Activated CD4-positive, alpha-beta memory T cell treated with anti-CD3 and anti-CD28 coated beads for 36 hours (primary cell): ENCODE measurements at places on chromosomes 5 and 9. TPM values are rescaled to one million over a fixed set of nuclear protein-coding genes. Genes with fewer than 3 reads are reported as not detected.

GRCh38 chr9:38253200-38253599 lies 139.3 kb upstream of the ALDH1B1 start:
- no peak for DNase-seq
- no peak overlapping the region for H3K4me3 ChIP-seq
- no peaks in the 10 kb centered on the region for H3K4me1 ChIP-seq

GRCh38 chr9:98488571-98489312 lies 220.0 kb downstream of the GABBR2 start:
- peaks cover 14% of the 10 kb centered on the region for H3K27me3 ChIP-seq
- no peak overlapping the region for H3K27ac ChIP-seq
- H3K36me3 ChIP-seq: no peaks in the 10 kb centered on the region
- H3K4me3 ChIP-seq: no peak overlapping the region
- DNase-seq: no peak
- no peaks in the 10 kb centered on the region for H3K4me1 ChIP-seq

GRCh38 chr5:54311176-54311677 lies 854 bp upstream of the ARL15 start:
- peak overlapping the region; percentile 89 for H3K27ac ChIP-seq
- H3K4me3 ChIP-seq: peak overlapping the region; percentile 86

Gene MUSK
- not detected for total RNA-seq

Gene RXRA
- total RNA-seq: 22.5 TPM

Gene GLRA1
- total RNA-seq: not detected

GRCh38 chr9:98255061-98255577 lies 330 bp downstream of the TBC1D2 start:
- peaks cover 32% of the 10 kb centered on the region for H3K4me1 ChIP-seq
- DNase-seq: no peak
- peak overlapping the region; percentile 85 for H3K4me3 ChIP-seq

Gene KCNN2
- total RNA-seq: not detected

DNA sequence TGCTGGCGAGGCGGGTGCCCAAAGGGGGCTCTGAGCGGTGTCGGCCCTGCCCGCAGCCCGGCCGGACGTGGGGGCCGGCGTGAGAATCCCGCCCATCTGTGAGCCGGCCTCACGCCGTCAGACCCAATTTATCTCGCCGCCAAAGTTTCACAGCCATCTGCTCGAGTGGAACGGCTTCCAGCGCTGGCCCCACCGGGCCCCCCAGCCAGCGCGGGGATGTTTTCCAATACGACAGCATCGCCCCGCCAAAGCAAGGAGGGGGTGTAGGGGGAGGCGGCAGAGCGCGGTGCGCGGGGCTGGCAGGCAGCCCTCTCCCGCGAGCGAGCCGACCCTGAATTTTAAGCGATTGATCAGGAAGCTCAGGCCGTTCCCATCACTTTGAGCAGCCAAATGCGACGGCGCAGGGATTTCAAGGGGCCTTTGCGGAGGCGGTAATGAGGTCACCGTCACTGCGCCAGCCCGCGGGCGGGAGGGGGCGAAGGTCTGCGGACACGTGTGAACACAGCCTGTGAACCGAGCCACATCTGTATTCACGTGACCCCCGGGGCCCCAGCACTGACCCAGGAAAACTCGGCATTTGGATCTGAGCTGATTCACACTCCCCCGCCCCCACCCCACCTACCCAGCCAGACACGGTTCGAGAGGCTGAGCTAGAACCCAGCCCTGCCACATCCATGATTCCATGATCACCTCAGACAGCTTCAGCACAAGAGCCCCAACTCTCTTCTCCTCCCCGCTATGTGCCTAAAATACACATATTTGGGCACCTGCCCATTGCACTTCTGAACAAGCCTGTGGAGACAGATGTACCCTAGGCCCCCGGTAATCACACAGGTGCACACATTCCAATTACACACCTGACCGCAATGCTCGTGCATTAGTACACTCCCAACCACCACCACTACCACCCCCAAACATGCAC lies 47.8 kb upstream of the PSD2 start:
- no peaks in the 10 kb centered on the region for H3K36me3 ChIP-seq
- H3K27ac ChIP-seq: peak overlapping the region; percentile 26
- H3K27me3 ChIP-seq: peaks cover 10% of the 10 kb centered on the region
- peak overlapping the region; percentile 68 for H3K4me3 ChIP-seq

GRCh38 chr9:21455320-21455719 lies 15.1 kb downstream of the IFNA1 start:
- H3K4me3 ChIP-seq: no peak overlapping the region
- no peak overlapping the region for H3K27ac ChIP-seq
- H3K4me1 ChIP-seq: no peaks in the 10 kb centered on the region
- no peaks in the 10 kb centered on the region for H3K36me3 ChIP-seq
- no peak for DNase-seq

Gene PCDHGA2
- total RNA-seq: not detected

Gene PLPP7
- total RNA-seq: not detected

Gene PCDHGA3
- total RNA-seq: not detected

Gene INSL6
- not detected for total RNA-seq

Gene LTC4S
- 0.48 TPM for total RNA-seq

DNA sequence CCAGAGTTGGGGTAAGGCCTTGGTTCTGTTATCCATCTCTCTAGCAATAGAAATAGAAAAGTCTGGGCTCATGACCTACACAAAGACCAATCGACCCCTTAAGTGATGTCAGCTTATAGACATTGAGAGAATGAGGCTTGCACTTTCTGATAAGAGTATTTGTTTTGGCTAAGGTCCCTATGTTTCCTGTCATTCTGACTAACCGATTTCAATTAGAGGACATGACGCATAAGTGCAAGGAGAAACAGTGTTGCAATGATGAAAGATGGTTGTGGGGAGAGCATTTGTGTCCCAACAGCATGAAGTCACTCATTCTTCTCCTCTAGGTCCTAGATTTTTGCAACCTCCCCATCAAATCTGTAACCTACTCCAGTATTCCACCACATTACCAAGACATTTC lies 255.1 kb downstream of the MAT2B start:
- no peak for DNase-seq
- H3K27ac ChIP-seq: no peak overlapping the region
- no peak overlapping the region for H3K4me3 ChIP-seq
- no peaks in the 10 kb centered on the region for H3K4me1 ChIP-seq
- H3K27me3 ChIP-seq: no peaks in the 10 kb centered on the region

DNA sequence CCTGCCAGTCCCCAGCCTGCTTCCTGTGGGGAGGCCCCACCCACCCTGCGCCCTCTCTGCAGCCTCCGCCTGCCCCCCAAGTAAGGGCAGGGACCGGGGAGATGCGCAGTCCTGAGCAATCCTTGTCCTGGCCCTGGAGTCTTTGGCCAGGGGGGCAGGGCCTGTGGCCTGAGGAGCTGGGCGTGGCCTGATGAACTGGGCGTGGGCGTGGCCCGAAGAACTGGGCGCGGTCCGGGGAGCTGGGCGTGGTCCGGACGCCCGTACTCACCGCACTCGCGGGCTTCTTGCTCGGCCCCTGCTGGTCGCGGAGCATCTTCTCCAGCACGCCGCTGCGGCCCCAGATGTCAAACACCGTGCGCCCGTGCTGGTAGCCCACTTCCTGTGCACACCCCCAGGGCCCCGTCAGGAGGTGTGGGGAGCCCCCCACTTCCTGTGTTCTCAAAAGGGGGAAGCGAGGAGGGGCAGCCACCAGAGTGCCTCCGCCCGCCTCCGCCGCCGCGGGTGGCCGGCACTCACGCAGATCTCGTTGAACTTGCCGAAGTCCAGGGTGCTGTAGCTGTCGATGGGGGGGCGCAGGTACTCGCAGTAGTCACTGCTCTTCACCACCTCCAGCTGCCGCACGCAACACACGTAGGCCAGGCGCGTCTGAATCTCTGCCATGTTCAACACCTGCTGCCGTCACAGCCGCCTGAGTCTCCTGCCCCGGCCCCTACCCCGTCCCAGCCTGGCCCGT lies 2.7 kb upstream of the NSMF start:
- H3K27ac ChIP-seq: no peak overlapping the region
- no peaks in the 10 kb centered on the region for H3K27me3 ChIP-seq
- peak overlapping the region; percentile 64 for H3K4me3 ChIP-seq

DNA sequence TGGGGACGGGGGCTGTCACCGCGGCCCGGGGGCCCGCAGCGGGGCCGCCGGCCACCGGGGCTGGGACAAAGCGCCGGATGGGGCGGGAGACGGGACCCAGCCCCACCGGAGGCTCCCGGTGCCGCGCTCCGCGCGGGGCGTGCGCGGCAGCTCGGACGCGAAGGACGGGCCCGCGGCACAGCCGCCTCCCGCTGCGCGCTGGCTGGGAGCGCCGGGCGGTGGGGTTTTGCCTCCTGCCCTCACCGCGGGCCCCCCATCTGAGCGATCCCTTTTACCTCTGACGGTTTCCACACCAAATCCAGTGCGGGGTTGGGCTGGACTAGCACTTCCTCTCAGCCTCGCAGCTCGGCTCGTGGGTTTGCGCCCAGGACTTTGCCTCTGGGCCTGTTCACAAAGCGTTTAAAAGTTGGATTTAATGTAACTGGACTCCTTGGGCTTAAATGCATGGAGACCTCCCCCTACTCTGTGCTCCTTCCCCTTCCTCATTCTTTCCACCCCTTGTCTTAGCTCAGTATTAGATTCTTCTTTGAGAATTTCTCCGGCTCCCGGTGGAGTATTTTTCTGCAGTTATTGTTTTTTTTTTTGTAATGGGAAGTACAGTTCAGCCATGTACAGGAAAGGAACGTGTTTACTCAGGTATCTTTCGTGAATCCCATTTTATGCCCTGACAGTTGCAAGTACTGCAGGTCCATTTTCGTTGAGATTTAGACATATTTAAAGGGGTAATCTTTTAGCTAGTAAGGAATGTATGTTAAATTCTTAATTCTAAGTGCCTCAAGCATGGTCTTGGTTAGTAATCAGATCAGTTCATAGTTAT lies 691 bp downstream of the FCHO2 start:
- peak overlapping the region; percentile 76 for H3K4me3 ChIP-seq
- H3K27me3 ChIP-seq: peaks cover 39% of the 10 kb centered on the region
- no peaks in the 10 kb centered on the region for H3K36me3 ChIP-seq
- peaks cover 14% of the 10 kb centered on the region for H3K4me1 ChIP-seq

DNA sequence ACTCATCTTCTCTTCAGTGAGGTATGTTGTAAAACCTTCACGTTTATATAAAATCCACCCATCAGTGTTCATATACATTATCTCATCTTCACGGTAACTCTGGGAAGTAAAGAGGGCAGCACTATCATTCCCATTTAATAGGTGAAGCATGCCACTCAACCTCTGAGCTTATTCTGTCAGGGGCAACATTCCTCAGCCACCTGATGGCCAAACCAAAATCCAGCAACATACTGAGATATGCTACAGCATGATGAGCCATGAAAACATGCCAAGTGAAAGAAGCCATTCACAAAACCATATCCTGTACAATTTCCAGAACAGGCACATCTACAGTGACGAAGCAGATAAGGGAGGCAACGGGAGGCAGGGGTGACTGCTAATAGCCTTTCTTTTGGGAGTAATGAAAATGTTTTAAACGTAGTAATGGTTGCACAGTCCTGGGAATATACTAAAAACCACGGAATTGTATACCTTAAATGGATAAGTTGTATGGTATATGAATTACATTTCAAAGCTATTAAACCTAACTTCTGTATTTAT lies 167.4 kb downstream of the TSSK1B start:
- no peak overlapping the region for H3K27ac ChIP-seq
- H3K4me1 ChIP-seq: peaks cover 11% of the 10 kb centered on the region
- no peaks in the 10 kb centered on the region for H3K36me3 ChIP-seq
- DNase-seq: no peak

DNA sequence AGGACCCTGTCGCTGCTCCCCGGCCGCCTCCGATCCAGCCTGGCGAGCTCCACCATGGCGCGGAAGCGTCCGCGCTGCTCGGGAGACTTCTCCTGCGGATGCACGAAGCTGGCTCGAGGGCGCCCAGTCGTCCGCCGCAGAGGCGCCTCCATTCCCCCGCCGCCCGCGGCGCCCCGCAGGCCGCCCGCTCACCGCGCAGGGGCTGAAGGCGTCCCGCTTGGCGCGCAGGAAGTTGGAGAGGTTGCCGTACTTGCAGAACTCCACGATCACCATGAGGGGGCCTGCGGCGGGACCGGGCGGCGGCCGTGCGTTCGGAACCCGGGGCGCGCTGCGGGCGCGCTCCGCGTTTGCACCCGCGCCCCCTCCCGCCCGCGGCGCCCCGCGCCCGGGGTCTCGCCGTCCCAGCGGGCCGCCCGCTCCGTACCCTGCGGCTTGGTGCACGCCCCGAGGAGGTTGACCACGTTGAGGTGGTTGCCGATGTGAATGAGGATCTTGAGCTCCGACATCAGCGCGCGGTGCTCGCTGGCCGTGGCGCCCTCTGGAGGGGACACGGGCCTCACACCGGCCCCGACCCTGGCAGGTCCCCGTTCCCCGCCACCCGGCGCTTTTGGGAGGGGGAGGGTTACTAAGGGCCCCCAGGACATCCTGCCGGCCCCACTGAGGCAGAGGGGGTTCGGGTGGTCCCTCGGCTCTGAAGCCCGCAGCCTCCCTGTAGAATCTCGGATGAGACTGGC lies 27.7 kb upstream of the SCGB3A1 start:
- H3K4me3 ChIP-seq: no peak overlapping the region
- H3K27ac ChIP-seq: no peak overlapping the region
- H3K4me1 ChIP-seq: peaks cover 4% of the 10 kb centered on the region
- no peaks in the 10 kb centered on the region for H3K36me3 ChIP-seq
- peak; percentile 53 for DNase-seq

Gene CACNA1B
- total RNA-seq: 0.02 TPM

Gene N4BP3
- total RNA-seq: 3.2 TPM

- H3K36me3 ChIP-seq: no peaks in the 10 kb centered on the region
- no peak overlapping the region for H3K4me3 ChIP-seq
- H3K27me3 ChIP-seq: peaks cover 12% of the 10 kb centered on the region
Observed at GRCh38 chr5:77168879-77169244, 41.6 kb upstream of the PDE8B start.

GRCh38 chr9:3502560-3503398 lies 23.0 kb downstream of the RFX3 start:
- no peak overlapping the region for H3K4me3 ChIP-seq
- H3K27me3 ChIP-seq: no peaks in the 10 kb centered on the region
- DNase-seq: no peak
- peaks cover 7% of the 10 kb centered on the region for H3K36me3 ChIP-seq
- peaks cover 32% of the 10 kb centered on the region for H3K4me1 ChIP-seq

DNA sequence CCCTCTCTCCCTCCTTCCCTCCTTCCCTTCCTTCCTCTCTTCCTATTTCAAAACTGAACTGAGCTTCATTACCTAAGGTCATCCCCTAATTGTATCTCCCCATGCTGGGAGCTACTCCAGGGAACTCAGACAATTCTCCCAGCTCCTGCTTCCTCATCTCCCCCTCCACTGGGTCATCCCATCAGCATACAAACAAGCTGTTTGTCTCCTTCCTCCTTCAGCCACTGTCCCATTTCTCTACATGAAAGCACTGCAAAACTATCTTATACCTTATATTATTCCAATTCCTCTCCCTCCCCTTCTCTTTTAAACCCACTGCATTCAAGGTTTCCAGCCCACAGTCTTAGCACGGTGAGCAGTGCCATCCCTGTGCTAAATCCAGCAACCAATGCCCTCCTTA lies 262.4 kb downstream of the AGTPBP1 start:
- no peak overlapping the region for H3K27ac ChIP-seq
- H3K4me1 ChIP-seq: no peaks in the 10 kb centered on the region
- no peak for DNase-seq
- H3K4me3 ChIP-seq: no peak overlapping the region
- H3K36me3 ChIP-seq: no peaks in the 10 kb centered on the region

Gene IFNA10
- not detected for total RNA-seq

- H3K27ac ChIP-seq: no peak overlapping the region
- no peaks in the 10 kb centered on the region for H3K4me1 ChIP-seq
- no peaks in the 10 kb centered on the region for H3K36me3 ChIP-seq
Observed at GRCh38 chr9:22119522-22120158, 110.5 kb upstream of the CDKN2B start.
